CD8-positive, alpha-beta memory T cell (primary cell): ENCODE measurements at places on chromosomes 12 and 14.

GRCh38 chr12:88925454-88925853, 345.2 kb upstream of the KITLG start:
- no peak for DNase-seq

DNA sequence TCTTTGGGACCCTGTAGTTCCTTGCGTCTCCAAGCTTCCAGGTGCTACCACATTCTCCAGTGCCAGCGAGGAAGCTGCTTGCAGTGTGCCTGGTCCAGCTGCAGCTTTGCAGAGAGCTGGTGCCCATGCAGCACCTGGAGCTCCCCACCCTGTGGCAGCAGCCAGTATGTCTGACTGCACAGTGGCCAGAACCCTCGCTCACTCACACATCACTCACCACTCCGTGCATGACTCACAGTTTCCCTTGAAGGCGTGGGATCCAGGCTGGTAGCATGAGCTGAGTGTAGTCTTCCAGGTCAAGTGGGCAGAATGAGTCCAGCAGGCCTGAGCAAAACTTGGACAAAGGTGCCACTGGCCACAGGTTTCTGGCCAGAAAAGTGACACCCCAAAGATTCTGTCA, 33.6 kb downstream of the SDR9C7 start:
- DNase-seq, result no peak

GRCh38 chr12:14810953-14811483, 3.0 kb downstream of the SMCO3 start:
- DNase-seq, result no peak

DNA sequence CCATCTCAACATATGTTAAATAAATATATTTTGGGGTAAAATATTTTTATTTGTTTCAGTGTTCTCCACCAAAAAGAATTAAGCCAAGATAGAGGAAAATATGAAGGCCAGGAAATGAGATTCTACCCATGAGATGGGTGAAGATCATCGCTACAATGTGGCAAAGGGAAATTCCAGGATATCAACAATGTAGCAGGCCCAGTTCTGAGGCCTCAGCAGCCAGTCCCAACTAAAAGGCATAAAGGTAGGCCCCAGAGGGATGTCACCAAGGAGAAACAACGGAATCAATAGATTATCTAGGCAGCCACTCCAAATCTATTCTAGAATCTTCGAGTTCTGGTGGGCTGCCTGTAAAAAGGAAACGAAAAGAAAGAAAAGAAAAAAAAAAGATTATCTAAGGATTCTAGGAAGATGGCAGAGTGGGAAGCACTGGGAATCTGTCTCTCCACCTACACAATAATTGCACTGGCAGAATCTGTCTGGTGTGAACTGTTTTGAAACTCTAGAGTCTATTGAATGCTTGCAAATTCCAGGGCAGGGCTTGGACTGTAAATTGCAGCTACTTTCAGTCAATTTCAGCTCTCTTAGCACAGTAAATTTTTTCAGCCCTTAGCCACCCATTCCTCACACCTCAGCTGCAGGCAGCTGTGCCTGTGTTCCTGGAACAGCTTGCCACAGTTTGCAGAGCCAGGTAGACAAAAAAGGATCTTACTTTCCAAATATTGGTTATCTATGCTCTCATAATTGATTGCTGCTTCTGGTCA, 33.1 kb upstream of the MMP19 start:
- no peak for DNase-seq

DNA sequence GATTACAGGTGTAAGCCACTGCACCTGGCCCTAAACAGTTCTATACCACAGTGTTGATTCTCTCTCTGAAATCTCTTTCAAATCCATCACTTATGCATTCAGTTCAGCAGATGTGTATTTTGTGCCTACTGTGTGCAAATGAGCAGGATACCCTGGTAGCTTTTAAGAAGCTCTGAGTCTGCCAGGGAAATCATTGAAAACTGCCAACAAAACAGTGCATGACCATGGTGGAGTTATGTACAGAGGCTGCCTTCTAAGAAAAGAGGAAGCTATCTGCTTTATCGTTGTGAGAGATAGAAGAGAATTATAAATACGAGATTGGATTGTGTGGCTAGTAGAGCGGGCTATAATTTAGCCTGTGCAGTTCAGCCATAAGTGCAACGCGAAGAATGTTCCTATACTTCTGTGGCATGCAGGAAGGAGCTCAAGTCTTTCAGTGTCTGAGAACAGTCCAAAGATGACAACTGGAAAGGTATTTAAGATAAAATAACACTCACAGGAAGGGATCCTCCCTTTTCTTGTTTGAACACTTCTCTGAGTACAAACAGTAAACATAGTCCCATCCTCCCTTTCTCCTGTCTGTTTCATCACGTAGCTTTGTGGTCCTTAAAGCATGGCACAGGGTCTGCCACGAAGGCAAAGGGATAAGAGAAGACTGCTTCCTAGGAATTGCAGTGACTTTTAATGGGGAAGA, 4.3 kb downstream of the DIP2B start:
- DNase-seq, result no peak
